NCI-H187 treated with DMSO at 0.1 percent for 48 hours (cell line): ENCODE measurements at places on chromosomes 7 and 10.

DNA sequence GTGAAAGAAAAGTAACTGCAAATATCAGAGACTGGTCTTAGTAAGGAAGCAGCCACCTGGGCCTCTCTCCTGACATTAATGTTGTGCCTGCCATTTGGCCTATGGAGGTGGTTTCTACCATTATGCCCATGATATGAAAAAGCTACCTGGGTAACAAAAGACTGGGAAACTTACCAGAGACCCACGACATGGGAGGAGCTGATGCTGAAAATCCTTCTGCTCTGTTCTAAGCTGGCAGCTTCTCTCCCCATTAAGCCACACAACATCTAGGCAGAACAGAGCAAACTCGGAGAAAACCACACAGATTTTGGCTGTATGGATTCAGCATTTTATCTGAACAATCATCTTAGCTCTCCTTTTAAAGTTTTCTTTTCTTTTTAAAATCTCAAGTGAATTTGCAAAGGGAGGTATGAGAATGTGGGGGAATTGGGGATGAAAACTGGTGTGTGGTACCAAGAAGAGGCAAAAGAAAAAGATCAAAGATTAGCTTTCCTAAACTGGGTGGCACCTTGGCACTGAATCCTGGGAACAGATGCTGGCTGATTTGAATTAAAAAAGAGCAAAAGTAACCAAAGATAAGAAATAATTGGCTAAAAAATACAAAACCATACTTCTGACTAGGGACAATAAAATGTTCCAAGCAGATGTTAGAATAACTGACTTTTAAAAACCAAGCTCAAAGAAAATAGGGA is 128.6 kb upstream of the ANKRD1 start:
- DNase-seq: no peak

- no peak for DNase-seq
Observed at GRCh38 chr7:92813390-92814024, 22.9 kb downstream of the CDK6 start.

DNA sequence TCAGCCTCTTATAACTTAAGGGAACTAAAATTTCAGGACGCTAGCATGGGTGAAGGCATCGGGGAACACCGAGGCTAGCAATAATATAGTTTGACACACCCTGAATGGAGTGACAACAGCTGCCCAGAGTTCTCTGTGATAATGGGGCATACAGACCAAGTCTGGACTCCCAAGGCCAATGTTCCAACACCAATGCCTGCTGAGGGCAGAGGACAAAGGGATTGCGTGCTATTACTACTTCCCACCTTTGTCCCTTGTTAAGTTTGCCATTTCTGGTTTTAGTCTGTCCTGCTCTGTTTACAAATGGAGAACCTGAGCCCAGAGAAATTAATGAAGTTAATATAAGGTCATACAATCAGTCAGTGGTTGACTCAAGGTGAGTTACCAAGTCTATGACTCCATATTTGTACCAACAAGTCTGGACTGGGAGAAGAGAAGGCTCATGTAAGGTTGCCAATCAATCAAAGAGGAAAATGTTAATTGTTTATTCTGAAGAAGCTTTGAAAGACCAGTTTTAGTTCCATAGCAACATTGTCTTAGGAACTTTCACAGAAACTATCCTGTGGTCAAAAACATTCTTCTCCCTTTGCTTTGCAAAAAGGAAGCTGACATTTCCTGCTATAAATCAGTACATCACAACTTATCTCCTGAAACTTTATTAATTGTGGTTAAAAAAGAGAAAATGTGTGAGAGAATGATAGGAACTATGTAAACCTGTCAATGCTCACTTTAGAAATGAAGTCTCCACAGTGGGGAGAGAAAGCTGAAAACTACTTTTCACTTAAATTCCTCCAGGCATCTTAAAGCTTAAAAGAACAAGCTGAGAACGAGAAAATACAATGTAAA is 74.5 kb downstream of the CCDC6 start:
- DNase-seq: no peak

- DNase-seq: no peak
Observed at GRCh38 chr10:128843972-128844371, 623.1 kb upstream of the MGMT start.

- DNase-seq: no peak
Observed at GRCh38 chr10:68434657-68435056, 27.6 kb upstream of the RUFY2 start.

DNA sequence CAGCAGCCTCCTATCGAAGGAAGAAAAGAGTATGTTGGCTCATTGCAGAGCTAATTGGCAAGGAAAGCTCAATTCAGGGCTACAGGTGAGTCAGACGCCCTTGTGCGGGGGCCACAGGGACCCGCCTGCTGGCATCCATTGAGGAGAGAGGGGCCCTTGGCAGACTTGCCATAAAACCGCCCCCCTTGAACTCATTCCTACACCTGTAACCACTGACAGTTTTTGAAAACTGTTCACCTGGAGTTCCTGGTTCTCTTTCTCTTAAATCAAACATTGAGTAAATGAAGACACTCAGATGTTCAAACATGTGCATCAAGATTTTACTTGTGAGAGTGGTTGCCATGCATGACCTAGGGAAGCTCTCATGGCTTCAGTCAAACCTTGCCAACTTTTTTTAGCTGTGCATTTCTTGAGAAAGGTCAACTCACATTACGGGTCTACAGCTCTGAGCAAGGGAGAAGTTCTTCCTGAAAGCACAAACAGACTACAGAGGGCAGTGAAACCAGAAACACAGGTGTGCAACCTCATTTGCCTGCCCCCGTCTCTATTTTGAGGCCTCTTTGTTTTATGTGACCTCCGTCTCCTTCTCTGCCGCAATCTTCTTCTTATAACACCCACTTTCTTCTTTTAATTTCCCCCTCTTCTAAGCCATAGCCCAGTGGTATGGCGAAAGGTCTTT is 87.8 kb downstream of the TBXAS1 start:
- no peak for DNase-seq

DNA sequence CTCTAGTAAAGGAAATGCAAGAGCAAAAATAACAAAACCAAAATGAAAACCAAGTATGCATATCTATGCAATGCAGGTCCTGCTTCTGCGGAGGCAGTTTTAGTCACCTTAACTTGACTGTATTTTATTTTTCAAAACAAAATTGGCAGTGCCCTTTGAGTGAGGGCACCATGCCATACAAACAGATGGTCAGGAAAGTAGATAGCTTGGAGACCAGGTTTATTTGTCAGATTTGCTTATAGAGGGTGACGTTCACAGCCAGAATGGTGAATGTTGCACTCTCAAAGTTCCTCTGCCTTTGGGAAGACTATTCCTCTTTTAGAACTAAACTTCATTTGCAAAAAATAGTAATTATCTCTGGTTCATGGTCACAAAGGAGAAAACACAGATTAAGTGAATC is 801.9 kb downstream of the ANKRD7 start:
- no peak for DNase-seq

GRCh38 chr7:41978858-41979257 is 258.2 kb downstream of the GLI3 start:
- no peak for DNase-seq

DNA sequence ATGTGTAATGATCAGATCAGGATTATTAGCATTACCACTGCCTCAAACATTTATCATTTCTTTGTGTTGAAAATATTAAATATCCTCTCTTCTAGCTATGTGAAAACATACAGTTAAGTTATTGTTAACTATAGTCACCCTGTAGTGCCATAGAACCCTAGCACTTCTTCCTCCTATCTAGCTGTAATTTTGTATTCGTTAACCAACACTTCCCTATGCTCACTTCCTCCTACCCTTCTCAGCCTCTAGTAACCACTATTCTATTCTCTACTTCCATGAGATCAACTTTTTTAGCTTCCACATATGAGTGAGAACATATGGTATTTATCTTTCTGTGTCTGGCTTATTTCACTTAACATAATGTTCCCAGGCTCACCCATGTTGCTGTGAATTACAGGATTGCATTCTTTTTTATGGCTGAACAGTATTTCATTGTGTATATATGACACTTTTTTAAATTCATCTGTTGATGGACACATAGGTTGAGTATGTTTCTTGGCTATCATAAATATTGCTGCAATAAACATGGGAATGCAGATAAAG is 132.7 kb upstream of the RHOBTB1 start:
- no peak for DNase-seq

- DNase-seq: no peak
Observed at GRCh38 chr10:113849946-113850345, 3.9 kb downstream of the DCLRE1A start.

DNA sequence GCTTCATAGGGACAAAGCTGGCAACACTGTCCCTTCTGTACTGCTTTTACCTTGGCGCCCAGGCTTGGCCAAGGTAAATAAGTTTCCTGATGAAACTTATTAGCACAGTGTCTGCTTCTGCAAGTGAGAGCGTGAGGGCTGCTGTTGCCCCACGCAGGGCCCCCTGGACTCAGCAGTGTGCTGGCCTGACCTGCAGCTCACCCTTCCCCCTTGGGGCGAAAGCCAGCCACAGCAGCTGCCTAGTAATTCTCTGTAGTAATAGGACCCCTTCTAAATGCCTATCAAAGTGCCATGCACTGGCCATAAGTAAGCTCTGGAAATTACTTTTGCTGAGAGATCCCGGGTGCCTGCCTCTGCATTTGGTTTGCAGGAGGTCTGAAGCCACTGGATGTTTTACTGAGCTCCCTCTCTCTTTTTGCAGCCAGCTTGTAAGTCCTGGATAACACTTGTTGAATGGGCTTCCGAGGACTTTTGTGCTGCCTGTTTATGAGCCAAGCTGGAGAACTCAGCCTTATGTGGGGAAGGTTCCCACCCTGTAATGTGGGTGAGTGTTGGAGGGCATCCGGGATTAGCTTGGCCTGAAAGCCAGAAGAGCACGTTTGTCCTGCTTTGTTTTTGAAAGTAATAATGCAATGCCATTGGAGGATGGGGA is 293.9 kb downstream of the C7orf25 start:
- DNase-seq: no peak

- DNase-seq: no peak
Observed at GRCh38 chr7:100887516-100888290, 1.8 kb downstream of the UFSP1 start.

GRCh38 chr7:25083201-25083600 is 41.9 kb downstream of the CYCS start:
- no peak for DNase-seq

GRCh38 chr7:18846765-18847215 is 270.6 kb downstream of the TWIST1 start:
- no peak for DNase-seq

DNA sequence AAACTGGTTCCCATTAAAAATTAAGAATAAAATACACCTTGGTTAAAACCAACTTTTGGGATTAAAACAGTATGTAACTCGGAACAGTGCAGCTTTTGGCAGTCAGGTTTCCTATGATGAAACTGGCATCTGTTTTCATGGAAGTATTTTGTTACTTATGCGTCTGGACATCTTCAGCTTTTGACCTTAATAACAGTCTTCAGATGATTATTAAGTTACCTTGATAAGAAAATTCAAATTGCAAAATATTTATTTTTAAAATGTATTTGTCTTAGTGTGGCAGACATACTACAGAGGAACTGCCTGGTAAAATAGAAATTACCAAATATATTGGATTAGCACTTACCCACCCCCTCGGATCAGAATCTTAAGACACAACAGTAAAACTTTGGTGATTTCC is 100.0 kb downstream of the ITGB8 start:
- no peak for DNase-seq

DNA sequence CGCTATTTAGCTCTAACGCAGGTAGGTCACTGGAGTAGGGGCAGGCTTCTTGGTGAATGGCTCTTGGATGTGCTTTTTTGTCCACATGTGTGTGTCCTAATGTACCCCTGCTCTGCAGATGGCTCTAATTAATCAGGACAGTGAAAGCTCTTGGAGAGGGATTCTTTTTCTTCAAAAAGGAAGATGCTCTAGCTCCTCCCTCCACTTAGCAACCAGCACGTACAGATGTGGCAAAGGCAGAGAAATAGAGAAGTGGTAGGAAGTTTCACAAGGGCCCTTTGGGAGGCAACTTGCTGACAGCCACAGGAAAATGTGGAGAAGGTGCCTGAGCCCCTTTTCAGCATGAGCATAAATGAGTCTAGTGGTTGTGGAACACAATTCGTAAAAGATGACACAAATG is 221.7 kb downstream of the PLXNA4 start:
- DNase-seq: no peak

- no peak for DNase-seq
Observed at GRCh38 chr7:51316666-51317581, at the start of gene COBL. TSS of gene COBL (minus strand) at chr7:51316809. CDS start at chr7:51316633, 176 bp downstream.

DNA sequence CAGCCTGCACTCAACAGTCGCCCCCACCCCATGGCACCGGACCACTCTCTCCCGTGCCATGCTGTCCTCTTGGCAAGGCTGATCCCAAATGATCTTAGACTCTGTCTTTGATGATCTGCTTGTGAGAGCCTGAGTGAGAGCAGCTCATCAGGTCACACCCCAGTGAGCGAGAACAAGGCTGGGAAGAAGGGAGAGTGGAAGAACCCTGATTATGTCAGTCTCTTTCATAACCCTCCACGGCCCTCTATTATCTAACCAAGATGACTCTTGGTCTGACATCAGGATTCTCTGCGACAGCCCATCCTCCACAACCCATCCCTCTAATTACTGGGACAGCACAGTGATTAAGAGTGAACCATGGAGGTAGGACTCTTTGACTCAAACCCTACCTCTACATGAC is 53.1 kb upstream of the C7orf33 start:
- no peak for DNase-seq
